Cardiac fibroblast (primary cell): ENCODE measurements at places on chromosomes 7 and 10.
A peak's percentile ranks its signal among the peaks of the same experiment; 100 is the strongest.

- no peak for DNase-seq
Measured at GRCh38 chr10:113337142-113337541, 215.7 kb upstream of the HABP2 start.

DNA sequence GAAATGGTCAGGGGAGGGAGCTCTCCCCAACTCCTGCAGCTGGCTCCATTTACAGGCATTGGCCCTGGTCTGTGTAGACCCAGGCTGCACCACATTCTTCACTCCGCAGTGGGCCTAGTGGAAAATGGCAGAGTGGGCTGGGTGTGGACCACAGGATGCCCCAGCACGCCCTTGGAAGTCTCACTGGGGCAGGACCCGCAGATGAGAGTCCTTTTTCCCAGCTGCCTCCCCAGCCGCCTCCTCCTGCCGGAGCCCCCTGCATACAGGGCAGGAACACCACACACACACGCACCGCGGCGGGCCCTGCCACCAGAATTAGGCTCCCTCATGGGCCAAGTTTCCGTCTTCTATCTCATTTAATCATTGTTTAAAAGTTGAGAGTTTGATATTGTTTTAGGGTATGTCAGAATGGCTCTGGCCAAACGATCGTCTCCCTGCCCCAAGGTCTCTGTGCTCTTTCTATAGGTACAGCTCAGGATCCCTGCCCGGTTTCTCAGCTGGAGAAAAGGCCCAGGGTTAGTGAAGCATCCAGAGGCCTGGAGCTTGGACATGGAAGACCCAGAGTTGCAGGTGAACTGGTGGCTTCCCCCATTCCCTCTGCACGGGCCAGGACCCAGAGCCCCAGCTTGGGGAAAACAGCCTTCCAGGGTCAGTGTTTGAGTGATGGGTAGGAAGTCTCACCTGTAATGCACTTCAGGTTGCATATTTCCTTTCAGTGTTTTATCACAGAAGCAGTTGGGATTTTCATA lies 42.0 kb downstream of the ZNF467 start:
- DNase-seq = no peak

DNA sequence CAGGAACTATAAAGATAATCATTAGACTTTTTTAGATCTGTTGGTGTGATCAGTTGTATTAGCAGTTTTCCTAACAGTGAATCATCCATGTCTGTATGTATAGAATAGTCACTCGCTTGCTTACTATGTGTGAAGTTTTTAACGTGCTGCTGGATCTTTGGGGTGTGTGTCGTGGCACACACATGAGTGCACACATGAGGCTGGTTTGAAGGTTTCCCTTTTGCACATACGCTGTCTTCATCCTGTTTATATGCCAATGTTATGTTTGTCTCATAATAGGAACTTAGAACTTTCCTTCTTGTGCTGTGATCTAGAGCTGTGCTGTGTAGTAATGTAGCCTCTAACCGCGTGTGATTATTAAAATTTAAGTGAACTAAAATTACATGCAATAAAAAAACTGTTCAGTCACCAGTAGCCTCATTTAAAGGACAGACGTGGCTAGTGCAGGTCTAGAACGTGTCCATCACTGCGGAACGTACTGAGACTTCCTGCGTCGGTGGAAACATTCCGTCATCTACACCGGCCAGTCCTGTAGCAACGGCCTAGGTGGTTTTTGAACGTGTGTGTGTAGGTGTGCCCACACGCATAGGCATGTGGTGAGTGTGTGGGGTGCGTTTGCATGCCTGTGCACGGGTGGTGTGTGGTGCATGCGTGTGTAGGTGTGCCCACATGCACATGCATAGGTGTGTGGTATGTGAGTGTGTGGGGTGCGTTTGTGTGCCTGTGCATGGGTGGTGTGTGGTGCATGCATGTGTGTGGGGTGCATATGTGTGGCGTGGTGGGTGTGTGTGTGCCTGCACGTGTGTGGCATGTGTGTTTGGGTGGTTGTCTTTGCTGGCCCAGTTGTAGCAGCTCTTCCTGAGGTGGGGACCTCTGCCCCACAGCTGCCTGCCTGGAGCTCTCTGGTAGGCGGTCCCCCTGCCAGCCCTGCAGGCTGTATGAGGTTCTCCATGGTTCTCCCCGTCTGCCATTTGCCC lies 56.6 kb downstream of the INPP5A start:
- no peak for DNase-seq

DNA sequence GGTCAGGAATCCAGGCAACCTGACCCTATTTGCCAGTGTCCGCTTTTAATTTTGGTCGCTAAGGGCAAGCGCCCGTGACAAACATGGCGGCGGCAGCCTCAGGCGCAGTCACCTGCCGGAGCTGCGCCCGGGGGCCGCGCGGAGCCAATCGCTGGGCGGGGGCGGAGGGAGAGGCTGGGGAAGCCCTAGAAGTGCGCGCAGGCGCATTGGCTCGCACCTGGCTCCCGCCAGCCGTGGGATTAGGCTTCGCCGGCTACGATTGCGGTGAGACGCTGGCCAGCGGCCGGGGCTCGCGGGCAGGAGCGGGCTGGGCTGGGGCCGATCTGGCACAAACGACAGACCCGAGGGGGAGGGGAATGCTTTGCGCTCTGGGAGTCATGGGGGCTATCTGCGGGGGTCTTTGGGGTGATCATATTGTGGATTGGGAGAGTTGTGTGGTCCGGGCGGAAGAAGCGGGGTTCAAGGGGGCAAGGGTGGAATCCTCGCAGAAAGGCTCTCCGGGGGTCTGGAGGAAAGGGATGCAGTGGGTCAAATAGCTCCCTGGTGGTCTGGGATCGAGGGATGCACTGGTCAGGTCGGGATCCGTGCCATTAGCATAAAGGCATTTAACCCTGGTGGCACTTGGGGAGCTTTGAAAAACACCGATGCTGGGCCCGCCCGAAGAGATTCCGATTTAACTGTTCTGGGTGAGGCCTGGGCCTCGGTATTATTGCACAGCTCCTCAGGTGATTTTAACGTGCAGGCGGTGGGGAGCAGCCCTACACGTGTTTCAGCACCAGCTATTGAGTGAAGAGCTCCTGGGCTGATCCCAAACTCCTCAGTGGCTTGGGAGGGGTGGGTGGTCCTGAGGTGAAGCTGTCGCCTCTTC lies 10.1 kb upstream of the C10orf95 start:
- DNase-seq = peak; percentile 79

- no peak for DNase-seq
Measured at GRCh38 chr7:2354939-2355704, 495 bp downstream of the EIF3B start.

DNA sequence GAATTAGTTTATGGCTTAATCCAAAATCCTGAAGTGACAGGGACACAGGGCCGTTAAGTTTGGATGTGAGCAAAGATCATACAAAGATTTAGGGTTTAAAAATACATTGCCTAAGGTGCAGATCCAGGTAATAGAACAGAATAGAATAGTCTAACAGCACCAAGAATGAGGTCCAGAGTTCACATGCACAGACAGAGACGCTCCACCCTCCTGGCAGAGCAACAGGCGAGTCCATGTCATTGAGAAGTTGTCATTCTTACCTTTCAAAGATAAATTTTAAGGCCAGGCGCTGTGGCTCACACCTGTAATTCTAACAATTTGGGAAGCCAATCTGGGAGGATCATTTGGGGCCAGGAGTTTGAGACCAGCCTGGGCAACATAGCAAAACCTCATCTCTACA lies 209.1 kb upstream of the AUTS2 start:
- DNase-seq = no peak

- DNase-seq = peak; percentile 66
Measured at GRCh38 chr7:43764039-43764761, 5.7 kb downstream of the BLVRA start.

DNA sequence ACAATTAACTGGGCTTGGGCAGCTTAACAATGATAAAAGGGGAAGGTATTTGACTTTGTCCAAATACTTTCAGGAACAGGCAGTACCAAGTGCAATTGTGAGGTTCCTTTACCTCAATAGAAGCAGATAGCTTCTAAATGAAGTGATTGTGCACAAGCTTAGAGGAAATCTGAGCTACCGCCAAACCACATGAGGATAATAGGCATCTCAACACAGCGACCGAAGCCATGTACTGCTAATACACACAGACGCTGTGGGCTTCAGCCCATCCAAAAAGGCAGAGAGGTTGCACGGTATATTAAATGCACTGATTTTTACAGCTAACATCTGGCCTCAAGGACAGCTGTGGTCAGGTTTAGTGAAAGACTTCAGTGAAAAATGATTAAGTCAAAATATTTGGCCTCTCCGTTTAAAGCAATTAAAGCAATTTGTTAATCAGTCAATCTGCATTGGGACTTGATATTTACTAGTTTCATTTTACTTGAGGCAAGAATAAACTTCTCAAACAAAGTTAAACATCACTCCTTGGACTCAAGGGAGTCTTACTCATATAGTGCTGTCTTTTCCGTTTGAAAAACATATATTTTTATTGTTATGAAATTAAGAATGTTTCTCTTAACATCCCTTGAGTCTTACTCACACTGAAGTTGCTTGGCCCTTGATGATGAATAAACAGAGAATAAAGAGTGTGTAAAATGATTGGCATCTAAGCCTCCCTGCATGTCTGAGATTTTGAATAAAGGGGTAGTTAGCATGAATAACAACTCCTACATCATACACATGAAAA lies 306.3 kb downstream of the C7orf25 start:
- DNase-seq = peak; percentile 84

DNA sequence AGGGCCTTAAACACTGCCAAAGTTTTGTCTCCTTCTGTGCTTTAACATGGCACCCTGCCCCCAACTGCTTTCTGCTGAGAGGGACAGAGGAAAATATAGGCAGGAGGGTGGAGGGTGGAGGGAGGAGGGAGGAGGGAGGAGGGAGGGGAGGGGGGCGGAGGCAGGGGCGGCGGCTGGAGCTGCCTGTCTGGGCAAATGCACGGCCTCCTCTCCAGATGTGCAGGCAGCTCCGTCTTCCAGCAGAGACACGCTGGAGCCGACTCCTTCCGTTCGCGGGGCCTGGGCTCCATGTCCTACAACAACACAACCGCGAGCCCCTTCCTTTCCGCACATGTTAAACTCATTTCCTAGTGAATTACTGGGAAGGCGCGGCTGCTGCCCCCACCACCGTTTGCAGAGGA lies 14.2 kb downstream of the EBF3 start:
- peak; percentile 91 for DNase-seq

- DNase-seq = no peak
Measured at GRCh38 chr7:33745934-33746333, 159.4 kb upstream of the BMPER start.

DNA sequence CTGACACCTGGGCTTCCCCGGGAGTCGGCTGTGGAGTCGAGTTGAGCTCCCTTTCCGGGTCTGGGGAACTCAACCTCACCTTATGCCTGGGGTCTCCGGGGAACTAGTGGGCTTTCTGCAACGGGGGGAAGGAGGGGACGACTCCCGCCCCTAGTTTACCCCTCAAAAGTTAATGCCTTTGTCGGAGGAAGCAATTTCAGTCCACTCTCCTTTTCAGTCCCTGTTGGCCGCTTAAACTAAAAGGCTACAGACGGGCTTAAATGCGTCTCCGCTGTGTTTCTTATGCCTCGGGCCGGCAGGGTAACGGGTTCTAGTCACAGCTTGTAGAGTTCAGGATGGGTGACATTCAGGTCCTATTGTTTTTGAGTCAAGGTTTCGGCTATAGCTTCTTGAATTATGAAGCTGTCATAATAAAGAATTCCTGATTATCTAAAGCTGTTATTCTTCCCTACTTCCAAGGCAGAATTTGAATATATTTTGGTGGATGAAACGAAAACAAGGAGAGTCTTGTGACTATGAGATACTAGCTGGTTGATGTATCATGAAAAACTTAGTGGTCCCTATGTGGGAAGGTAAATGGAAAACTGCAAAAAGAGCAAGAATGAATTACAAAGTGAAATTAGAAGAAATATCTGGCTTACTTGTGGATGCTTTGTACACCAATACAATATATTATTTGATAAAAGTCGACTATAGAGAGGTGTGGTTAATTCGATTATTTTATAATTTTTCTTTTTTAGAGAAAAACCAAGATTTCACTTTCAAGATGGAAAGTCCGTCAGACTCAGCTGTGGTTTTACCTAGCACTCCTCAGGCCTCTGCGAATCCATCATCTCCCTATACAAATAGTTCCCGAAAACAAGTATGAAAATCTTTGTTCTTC lies 495 bp downstream of the SFR1 start:
- DNase-seq = peak; percentile 19

DNA sequence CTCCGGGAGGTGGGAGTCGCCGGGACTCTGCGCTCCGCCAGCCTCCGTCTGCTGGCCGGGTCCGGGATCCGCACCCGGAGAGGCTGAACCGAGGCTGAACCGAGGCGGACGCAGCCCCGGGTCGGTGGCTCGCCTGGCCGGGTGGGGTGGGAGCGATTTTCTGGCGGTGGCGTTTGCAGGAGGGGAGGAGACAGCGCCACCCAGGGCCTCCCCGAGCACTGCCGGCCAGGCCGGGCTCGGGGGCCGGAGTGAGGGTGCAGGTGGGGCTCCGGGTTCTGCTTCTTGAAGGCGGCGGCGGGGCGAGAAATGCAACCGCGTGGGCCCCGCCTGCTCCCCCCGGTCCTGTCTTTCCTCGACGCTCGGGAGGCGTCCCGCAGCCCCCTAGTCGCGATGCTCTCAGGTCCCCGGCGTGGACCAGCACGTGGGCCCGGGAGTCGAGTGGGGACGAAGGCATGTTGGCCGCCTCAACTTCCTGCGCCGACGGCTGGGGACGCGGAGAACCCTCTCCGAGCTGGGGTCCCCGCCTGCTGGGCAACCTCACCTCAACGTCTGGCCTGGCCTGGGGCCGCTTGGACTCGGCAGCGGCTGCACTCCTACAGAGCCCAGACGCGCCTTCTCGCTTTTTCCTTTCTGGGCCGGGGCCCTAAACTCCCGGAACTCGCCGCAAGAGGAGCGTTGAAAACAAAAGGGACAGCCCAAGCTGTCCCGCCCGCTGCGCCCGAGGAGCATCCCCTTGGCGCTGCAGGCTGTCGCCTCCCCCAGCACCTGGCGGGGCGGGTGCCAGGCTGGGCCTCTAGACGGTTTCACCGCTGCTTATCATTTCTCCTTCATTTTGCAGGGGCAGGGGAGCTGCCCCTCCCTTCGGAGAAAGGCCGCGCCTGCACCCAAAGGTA lies 25.2 kb upstream of the VAX1 start:
- no peak for DNase-seq

- DNase-seq = no peak
Measured at GRCh38 chr10:48567346-48567745, 37.5 kb downstream of the ARHGAP22 start.

DNA sequence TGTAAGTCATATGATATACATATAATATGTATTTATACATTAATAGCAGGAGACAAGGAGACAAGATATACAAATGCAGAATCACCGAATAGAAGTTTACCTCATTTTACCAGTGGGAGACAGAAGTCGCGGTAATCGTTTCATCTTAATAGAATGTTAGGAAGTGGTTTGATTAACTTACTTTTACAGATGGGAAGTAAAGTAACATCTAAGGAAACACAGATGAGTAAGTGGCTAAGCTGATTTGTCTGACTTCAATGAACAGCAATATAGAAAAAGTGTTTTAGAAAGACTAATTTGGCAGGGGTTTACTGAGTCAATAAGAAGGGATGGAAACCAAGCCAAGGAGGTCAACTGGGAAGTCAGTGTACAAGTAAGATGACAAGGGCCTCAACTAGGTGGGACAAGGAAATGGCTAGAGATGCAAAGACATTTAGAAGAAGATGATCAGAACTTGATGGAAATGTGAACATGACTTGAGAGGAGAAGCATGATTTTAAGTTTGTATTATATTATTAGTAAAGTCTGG lies 36.2 kb upstream of the FAM133B start:
- DNase-seq = no peak
